ENCODE measurements at places on chromosomes 7 and 10. TPM values are rescaled to one million over a fixed set of nuclear protein-coding genes. Genes with fewer than 3 reads are reported as not detected.

GRCh38 chr7:87543623-87544022 lies 57.1 kb downstream of the ABCB1 start:
- DNase-seq: no peak

DNA sequence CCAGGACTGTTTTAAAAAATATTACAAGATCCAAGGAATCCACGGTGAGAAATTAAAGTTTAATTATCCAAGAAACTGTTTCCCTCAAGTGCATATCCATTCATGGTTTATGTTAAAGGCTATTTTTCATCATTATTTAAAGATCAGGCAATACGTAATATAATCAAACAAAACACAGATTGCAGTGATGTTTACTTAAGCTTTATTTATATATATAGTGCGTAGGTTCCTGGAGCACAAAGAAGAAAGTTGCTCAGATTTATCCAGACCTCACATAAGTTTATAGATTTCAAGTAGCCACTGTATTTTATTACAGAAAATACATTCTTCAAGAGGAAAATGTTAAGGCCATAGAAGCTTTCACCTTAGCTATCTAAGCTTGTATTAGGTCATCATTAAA lies 210.0 kb upstream of the KLF14 start:
- DNase-seq: no peak

GRCh38 chr10:21194510-21194993 lies 297.4 kb upstream of the NEBL start:
- peak; percentile 55 for DNase-seq

Gene NODAL
- not detected for total RNA-seq

Gene FEZF1
- not detected for total RNA-seq
